ENCODE measurements at places on chromosomes 5 and 9.
A peak's percentile ranks its signal among the peaks of the same experiment; 100 is the strongest.

DNA sequence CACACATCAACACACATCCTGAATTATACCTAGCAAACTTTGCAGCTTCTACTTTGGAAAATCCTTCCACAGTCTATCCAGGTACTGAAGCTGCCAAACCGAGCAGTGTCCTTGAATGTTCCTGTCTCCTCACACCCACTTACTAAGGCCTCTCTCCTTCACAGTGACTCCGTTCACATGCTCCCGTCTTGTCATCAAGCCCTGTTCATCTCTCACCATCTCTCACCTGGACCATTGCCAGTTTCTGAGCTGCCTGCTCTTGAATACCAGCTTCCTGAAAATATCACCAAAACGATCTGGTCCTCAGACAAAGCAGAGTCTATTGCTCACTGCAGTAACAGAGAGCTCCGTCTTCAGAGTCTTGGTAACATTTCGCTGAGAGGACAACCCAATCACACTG is 57.4 kb downstream of the GCNT1 start:
- DNase-seq = no peak

- no peak for DNase-seq
Observed at GRCh38 chr5:140973550-140973949, 7.3 kb downstream of the PCDHAC2 start.

DNA sequence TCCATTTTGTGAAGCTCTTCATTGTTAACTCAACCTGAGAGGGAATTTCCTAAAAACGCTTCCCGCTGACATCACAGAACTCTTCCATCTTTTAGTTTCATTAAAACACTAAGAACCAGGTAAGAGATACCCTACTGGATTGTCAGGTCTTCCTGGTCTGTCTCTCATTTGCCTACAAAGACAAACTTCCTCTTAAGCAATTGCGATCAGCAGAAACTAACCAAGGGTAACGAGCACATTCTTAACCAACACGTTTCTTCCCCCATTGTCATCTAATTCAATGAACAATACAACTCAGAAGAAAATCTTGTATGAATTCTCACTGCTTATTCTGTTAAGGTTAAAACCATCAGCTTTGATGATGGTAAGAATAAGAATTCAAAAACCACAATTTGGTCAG is 6.6 kb downstream of the FBXW11 start:
- DNase-seq = no peak

- no peak for DNase-seq
Observed at GRCh38 chr9:110809038-110809595, 140.5 kb downstream of the MUSK start.

DNA sequence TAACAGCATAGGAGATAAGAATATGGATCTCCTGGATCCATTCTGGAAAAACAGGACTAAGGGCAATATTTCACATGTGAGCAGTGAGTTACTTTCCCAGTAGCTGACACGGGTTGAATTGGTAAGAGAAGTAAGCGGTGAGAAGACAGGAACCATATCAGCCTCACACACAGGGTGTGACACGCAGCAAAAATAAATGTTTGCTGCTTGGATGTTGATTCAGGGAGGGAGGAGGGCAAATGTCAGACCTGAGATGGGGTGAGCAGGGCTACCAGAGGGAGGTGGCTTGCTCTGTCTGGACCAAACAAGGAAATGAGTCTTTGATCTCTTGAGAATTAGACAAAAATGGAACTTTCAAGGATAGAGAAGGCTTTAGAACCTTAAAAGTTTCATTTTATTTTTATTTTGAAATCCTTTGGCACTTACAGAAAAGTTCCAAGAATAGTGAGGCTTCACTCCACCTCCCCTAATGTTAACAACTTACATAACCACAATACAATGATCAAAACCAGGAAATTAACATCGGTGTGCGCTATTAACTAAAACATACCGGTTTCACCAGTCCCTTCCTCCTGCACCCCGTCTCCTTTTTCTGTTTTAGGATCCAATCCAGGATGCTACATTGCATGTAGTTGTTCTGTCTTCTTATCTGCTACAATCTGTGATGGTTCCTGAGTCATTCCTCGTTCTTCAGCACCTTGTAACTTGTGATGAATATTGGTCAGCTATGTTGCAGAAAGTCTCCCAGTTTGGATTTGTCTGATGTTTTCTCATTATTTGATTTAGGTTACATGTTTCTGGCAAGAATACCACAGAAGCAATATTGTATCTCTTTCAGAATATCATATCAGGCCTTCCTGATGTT is 20.5 kb upstream of the ARHGEF28 start:
- no peak for DNase-seq

DNA sequence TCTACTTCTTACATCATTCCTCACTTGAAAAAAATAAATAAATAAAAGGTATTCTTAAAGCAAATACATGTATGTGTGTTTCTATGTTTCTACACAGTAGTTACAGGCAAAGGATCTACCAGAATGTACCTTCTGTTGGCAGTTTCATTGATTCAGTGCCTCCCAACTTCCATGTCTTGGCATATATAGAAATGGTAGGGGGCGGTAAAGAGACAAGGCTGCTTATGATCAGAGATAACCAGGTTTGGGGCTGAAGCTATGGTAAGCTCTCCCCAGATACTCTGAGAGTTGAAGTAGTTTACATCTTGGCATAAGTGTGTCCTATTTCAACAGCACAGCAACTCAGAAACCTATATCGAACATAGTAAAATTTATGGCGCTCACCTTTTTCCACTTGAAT is 1075.4 kb upstream of the C9orf72 start:
- peak; percentile 9 for DNase-seq

- no peak for DNase-seq
Observed at GRCh38 chr9:38671372-38671731, 48.6 kb downstream of the FAM240B start.

DNA sequence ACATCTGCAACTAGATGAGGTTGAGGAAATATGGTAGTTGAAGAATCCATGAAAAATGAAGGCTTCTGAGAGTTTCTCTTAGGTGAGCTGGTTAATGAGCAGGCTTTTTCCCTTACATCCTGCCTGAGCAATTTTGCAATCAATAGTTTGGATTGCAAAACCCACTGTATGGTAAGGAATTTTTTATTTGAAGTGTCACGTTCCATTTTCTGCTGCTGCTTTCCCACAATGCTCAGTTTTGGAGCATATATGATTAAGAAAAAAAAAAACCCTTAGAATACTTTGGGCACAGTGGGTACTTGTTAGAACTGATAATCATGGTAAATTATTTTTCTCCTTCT is 144.2 kb downstream of the PCSK1 start:
- DNase-seq = no peak

- DNase-seq = no peak
Observed at GRCh38 chr5:117414926-117415325, 840.3 kb upstream of the SEMA6A start.

GRCh38 chr5:14714706-14715105 is 50.2 kb downstream of the OTULIN start:
- peak; percentile 27 for DNase-seq

DNA sequence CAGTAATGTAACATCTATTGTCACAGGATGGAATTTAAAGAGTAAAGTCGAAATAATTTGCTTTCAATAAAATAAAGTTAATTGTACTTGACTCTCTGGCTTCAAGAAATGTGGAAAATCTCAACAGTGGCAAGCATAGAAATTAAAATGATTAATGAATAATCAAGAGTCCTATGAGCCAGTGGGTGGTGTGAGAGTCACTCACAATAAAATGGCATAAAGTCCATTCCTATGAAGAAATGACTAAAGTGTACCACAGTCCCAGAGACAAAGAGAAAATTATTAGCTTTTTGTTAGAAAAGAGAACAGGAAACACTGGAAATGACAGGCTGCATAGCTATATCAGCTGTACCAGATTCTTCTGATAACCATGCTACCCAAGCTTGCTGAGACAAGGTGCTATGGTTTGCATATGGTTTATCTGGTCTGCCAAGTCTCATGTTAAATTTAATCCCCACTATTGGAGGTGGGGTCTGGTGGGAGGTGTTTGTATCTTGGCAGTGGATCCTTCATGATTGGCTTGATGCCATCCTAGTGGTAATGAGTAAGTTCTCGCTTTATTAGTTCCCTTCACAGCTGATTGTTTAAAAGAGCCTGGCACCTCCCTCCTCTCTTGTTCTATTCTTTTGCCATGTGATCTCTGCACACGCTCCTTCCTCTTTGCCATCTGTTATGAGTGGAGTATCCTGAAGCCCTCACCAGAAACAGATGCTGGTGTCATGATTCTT is 647.7 kb upstream of the ITGA1 start:
- peak; percentile 98 for DNase-seq

GRCh38 chr5:55608595-55609349 is 74.0 kb upstream of the PLPP1 start:
- no peak for DNase-seq

DNA sequence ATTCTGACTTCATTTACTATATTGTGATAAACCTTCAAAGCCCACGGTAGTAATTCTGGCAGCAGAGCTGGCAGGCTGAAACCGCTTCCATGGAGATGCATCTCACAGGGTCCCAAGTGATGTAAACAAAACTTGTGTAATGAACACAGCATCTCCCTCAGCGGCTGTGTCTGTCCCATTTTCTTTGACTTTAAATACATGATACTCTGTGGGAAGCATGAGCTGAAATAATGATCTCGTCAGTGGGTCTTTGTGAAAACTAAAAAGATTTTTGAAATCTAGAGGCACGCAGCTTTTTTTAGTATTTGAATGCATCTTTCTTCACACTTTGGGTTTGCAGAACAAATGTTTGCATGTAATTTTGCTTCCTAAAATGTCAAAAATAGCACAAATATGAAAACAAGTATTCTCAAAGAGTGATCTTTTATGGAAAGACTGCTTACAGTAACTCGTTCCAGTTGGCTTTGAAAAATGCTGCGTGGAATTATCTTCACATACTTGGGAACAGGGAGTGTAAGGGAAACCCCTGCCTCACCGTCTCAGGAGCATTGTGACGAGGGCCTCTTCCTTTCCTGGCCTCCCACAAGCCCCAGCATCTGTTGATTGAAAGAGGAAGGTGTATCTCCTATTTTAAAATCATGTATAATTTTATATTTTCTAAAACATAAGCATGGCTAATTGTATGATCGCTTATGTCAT is 18.1 kb upstream of the LPCAT1 start:
- no peak for DNase-seq

GRCh38 chr5:72507907-72508238 is 663 bp upstream of the ZNF366 start:
- DNase-seq = no peak

DNA sequence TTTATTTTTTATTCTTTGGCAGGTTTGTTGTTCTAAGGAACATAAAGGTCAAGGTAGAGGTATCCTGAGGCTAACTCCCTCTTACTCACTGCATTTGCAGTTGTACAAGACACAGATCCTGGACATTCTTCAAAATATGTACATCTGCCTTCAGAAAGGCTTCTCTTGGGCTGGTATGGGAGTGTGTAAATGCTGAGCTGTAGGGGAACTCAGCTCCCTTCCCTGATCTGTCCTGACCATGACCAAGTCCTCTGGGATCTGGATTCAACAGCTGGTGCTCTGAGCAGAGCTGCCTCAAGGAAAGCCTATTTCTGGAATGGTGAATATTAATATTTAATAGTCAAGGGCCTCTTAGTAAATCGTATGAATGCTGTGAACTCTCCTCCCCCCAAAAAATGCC is 117.4 kb downstream of the PRKACG start:
- no peak for DNase-seq

DNA sequence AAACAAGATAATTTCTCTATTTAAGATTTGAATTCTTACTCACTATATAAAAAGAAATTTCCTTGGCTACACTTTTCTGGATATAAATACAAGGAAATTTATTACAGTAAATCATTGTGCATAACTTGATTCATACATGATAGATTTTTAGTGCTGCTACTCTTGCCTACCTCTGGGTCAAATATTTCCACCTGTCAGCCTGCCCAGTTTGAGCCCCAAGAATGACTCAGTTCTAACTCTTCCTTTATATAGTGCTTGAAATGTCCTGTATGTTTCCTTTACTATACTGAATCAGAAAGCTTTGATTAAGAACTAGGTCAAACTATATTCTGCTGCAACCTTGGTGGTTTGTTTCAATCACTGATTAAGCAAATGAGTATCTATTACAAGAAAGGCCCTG is 147.4 kb upstream of the FTMT start:
- DNase-seq = no peak

All from NCI-H2081 (cell line).